ENCODE measurements at places on chromosomes 3 and 15. TPM values are rescaled to one million over a fixed set of nuclear protein-coding genes. Genes with fewer than 3 reads are reported as not detected.

- no peak for DNase-seq
These were observed 87.3 kb downstream of the TFG start for GRCh38 chr3:100796556-100796955.

- DNase-seq: no peak
These were observed 272.7 kb upstream of the C2CD4B start for GRCh38 chr15:62437753-62438152.

GRCh38 chr3:155604126-155604525, 140.7 kb downstream of the PLCH1 start:
- DNase-seq: no peak

DNA sequence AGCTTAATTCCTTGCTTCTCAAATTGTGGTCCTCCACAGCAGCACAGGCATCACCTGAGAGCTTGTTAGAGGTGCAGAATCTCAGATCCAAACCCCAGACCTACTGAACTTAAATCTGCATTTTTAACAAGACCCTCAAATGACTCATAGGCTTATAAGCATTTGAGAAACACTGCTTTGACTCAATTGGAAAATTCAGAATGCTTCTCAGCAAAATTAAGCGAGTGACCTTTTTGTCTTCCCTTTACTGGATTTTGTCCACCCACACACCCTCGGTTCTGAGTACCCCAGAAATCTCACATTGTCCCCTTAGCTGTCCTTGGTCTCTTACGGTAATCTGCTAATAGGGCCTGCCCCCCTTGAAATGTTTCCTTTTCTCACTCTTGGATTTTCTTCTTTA, 17.9 kb downstream of the CD80 start:
- DNase-seq: no peak

DNA sequence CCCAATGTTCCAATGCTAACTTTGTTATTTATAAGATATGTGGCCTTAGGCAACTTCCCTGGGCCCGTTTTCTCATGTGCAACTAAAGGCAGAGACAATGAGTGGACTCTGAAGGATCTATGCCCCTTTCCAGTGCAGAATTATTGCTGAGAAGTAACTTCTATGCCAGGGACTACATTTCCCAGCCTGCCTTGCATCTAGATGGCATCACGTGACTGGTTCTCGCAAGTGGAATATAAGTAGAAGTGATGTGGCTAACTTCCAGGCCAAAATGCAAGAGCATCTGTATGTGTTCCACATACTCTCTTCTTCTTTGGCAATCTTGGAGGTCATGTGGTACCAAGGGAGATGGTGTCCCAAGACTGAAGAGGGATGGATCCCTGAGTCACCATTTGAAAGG, 674.4 kb downstream of the NTRK3 start:
- no peak for DNase-seq

DNA sequence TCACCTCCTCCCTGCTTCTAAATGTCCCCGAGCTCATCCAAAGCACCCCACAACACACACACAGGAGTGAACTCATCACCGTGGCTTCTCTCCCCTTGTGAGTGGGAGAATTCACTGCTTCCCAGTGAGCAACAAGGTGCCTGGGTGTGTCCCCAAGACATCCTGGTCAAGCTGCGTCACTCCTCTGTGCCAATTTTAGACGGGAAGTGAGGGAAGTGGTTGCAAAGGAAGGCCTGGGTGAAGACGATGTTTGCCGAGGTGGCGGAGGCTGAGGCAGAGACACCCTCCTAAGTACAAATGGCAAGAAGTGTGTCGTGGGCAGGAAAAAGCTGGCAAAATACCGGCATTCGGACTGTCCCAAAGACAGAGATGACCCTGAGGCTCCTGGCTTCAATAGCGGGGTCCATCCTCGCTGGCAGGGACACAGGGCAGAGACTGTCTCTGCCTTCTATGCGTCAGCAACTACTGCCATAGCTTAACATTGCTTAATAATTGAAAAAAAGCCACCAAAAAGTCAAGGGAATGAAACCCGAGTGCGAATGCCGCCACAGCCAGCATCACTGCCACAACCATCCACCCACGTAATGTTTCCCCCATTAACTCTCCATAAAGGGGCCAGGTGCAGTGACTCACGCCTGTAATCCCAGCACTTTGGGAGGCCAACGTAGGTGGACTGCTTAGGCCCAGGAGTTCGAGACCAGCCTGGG, 72.8 kb downstream of the VGLL4 start:
- no peak for DNase-seq

The BNC1 gene
- total RNA-seq: 0.41 TPM

The C3orf49 gene
- total RNA-seq: not detected

The MTFMT gene
- total RNA-seq: 15.1 TPM

The MAGEL2 gene
- total RNA-seq: 2.4 TPM

The C3orf70 gene
- total RNA-seq: 30.6 TPM
